ENCODE measurements at places on chromosomes 6 and 20. TPM values are rescaled to one million over a fixed set of nuclear protein-coding genes. Genes with fewer than 3 reads are reported as not detected.

TP53INP2 gene
- 1.9 TPM for total RNA-seq

DDX39B gene
- total RNA-seq = 600 TPM

ADGRG6 gene
- 0.86 TPM for total RNA-seq

GTSF1L gene
- not detected for total RNA-seq

KCNS1 gene
- total RNA-seq = 0.48 TPM

ITPR3 gene
- 34.8 TPM for total RNA-seq

OPRL1 gene
- 0.47 TPM for total RNA-seq

TULP1 gene
- not detected for total RNA-seq

RAMACL gene
- 0.89 TPM for total RNA-seq

MRPL18 gene
- total RNA-seq = 75.8 TPM
